HL-60 (cell line): ENCODE measurements at places on chromosomes 11 and 22.

- DNase-seq, result no peak
Measured at GRCh38 chr22:32707971-32708370, 93.5 kb upstream of the TIMP3 start.

GRCh38 chr11:33687733-33688479 is 12.7 kb downstream of the C11orf91 start:
- DNase-seq, result peak; percentile 37

DNA sequence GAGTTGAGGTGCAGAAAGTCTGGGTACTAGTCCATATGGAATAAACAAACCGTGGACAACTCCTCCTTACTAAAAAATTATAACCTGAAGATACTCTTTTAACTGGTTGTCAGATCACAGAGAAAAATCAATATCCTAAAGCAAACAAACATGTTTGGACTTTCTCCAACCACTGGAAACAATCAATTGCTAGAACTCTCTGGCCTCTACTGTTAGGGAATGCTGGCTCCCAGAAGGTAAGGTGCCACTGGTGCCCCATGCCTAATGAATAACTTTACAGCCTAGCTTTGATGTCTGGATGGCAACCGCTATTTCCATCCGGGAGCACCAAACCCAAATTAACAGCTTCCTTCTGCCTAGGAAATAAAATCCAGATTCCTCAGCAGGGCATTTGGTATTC is 74.5 kb downstream of the AMBRA1 start:
- no peak for DNase-seq

DNA sequence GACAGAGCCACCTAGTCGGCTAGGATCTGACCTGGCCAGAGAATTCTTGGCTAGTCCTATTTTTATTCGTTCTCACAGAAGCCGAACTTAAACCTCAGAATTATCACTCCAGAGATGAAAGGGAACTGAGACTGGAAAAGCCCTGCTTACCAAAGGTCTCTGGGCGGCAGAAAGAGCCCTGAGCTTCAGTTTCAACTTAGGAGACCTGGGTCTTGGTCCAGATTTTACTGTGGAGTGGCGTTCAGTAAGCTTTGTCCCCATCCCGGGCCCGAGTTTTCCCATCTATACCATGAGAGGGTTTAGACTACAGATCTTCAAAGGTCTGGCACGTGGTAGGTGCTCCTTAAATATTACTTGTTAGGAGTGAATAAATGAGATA is 516 bp downstream of the NEU3 start:
- peak; percentile 6 for DNase-seq

DNA sequence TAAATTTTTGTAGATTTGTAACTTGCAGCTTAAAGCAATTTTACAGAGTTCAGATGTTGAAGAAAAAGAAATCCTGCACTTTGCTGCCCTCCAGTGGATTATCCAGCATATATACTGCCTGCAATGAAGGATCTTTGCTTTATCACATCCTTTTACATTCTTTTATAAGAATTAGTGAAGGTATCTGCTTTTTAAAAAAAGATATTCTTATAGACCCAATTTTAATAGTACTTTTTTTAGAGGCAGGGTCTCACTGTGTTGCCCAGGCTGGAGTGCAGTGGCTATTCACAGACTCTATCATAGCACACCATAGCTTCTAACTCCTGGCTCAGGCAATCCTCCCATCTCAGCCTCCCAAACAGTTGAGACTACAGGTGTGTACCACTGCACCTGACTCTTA is 60.7 kb downstream of the TTC17 start:
- no peak for DNase-seq

- no peak for DNase-seq
Measured at GRCh38 chr11:84558085-84558905, 1068.8 kb downstream of the DLG2 start.

DNA sequence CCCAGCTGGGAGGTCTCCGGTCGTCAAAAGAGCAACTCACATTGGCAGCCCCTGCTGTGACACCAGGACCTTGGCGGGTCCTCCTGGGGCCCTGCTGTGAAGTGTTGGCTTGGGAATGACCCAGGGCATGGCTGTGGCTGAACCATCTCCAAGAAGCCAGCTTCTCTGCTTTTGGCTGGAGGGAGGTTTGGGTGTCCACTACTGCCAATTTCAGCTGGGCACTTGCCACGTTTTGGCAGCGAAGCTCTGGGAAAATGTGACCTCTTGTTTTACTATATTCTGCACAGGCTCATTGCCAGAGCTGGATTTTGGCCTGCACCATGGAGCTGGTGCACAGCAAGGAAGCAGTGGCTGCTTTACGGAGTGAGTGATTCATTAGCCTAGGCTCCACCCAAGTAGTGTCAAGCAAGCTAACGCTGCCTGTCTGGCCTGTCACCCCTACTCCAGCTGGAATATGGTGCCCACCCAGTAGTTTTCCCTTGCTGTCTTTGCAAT is 24.3 kb upstream of the SMCO4 start:
- DNase-seq, result no peak

DNA sequence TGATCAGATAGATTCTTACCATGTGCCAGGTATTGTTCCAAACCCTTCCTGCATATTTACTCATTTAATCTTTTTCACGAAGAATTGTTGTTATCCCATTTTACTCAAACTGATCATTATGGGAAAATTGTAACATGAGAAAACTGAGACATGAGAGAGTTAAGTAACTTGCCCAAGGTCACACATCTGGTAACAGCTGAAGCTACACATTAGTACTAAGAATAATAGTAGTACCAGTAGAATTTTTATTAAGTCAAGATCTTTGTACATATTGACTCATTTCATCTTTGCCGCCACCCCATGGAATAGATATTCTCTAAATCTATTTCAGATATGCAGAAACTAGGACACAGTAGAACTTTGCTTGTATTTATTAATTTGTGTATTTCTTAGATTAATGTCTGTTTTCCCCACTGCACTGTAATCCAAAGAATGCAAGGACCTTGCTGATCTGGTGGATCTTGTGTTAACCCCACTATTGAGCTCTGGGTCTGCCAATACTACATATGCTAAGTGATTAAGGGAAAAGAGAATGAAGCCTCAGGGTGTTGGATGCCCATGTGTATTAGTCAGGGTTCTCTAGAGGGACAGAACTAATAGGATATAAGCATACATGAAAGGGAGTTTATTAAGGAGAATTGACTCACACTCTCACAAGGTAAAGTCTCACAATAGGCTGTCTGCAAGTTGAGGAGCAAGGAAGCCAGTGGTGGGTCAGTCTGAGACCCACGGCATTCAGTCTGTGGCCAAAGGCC is 72.8 kb downstream of the PARVA start:
- DNase-seq, result no peak

DNA sequence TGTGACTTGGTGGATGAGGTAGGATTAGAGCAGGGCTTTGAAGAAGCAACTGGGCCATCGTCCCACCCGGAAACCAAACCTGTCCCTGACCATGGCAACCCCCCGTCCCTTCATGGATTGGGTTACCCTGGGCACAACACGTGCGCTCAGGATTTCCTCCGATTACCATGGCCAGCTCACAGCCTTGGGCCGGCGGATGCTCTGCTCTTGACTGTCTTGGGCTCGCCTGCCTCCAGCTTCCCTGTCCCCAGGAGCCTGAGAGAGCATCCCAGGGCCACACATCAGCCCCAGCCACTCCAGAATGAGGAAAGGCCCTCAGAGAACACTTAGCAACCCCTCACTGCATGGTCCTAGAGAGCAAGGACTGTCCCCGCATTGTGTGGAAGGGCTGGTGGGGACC is 22.8 kb downstream of the MYO7A start:
- DNase-seq, result no peak

DNA sequence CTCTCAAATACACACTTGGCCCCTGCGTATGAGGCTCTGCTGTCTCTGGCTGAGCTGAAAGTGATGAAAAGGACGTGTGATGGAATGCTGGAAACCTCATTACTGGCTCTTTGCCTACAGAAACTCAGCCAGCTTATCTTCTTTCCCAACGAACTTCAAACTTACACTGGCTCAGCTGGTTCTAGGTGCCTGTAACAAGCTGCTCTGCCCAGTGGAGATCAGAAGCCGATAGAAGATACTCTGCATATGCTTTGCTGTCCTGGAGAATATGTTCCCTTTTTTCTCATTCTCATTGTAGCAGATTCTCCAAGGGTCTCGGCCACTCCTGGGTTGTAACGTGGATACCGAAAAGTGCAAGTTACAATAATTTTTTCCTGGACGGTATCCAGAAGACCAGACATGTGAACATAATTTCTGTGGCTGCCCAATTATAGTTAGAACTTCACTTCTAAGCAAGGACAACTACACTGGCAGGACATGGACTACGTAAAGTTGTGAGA is 405.3 kb upstream of the CCDC90B start:
- no peak for DNase-seq

GRCh38 chr11:95337175-95337957 is 106.4 kb upstream of the SESN3 start:
- no peak for DNase-seq

GRCh38 chr22:48098243-48098920 is 1335.9 kb downstream of the TBC1D22A start:
- peak; percentile 42 for DNase-seq

DNA sequence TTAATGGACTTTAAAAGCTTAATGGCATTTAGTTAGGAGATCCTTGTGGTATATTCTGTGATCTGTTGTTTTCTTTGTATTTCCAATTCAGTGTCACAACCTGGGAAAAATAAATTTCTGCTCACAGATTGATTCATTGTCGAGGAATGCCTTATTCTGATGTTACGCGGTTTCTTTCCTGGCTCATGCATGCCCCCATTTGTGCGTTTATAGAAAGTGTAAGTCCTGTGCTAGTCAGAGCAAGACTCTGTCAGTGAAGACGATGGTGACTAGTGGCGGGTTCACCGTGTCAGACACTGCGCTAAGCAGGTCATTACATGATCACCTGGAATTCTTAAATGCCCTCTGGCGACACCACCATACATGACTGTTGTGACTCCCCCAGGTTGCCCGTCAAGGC is 169.4 kb downstream of the TBC1D22A start:
- DNase-seq, result no peak

DNA sequence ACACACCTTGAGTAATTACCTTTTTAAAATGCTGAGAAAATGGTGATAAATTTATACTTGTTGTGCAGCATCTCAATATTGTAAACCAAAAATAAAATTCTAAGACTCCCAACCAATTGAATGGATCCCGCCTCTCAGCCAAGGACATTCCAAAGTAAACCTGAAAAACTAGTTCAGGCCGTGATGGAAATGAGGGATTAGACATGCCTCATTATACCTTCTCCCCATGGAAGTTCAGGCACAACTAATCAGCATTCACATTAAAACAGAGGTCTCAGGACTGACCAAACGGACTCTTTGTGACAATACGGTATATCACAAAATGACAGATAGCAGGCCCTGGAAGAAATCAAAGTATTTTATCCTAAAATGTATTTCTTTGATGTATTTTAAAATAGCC is 907.4 kb upstream of the RAG2 start:
- DNase-seq, result no peak

DNA sequence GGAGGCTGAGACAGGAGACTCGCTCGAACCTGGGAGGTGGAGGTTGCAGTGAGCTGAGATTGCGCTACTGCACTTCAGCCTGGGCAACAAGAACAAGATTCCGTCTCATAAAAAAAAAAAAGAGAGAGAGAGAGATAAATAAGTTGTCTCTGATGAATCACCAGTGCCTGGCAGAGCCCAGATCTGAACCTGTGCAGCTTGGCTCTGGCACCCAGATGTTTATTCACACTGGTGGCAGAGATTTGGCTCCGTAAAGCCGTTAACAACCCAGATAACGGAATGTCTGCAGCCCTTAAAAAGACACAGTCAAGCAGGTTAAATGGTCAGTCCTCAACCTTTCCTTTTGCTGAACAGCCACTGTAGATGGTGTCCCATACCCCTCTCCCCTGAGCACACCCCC is 33.5 kb upstream of the RTL6 start:
- DNase-seq, result no peak

- no peak for DNase-seq
Measured at GRCh38 chr11:130847517-130847916, 68.8 kb downstream of the SNX19 start.

GRCh38 chr11:13831696-13832095 is 130.8 kb upstream of the SPON1 start:
- no peak for DNase-seq

- DNase-seq, result no peak
Measured at GRCh38 chr11:13336246-13336878, 58.8 kb downstream of the BMAL1 start.

- no peak for DNase-seq
Measured at GRCh38 chr22:40552070-40552469, 84.4 kb downstream of the MRTFA start.

DNA sequence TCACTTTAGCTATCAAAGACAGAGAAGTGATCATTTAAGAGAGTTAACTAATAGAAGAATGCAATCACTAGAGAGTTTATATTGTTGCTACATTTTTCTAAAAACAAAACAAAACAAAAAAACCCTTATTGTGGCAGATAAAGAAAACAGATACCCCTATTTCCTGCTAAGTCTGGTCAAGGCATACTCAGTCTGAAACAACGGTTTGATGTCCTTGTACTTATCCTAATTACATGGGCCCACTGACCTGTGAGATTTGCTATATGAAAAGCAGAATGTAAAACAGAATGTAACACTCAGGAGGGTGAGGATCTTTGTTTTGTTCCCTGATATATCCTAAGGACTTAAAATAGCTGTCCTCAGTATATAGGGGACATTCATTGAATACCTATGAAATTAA is 24.6 kb downstream of the MAML2 start:
- no peak for DNase-seq

DNA sequence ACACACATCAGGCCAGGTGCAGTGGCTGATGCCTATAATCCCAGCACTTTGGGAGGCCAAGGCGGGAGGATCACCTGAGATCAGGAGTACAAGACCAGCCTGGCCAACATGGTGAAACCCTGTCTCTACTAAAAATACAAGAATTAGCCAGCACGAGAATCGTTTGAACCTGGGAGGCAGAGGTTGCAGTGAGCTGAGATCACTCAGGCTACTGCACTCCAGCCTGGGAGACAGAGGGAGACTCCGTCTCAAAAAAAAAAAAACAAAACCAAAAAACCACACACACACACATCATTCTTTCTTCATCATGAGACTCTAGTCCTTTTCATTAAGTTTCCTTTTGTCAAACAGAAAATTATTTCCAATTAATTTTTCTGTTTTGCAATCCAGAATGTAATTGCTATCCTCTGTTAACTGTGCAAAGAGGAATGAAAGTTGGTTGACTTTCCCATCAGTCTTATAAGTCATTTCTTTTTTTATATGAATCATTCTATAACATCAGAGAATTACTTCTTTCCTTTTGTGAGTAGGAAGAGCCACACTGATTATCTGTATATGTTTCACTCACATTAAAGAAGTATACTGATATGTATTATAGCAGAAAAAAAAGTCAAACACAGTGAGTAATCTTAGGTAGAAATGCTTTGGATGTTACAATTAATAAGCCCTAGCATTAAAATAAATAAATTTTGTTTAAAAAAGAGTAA is 52.2 kb downstream of the HORMAD2 start:
- no peak for DNase-seq

DNA sequence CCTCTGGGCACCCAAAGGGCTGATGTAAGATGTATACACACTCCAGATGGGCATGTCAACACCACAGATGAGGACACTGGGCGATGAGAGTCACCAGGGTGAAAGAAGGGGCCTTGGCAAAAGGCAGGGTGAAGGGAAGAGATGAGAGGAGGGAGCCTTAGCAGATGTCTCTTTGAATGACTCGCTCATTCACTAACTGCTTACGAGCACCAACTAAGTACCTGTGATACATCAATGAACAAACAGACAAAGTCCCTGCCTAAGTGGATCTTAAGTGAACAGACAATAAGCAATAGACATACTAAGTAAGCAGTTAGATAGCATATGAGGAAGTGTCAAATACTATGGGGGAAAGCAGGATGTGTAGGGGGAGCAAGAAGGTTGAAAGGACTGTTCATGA is 7.5 kb downstream of the ME3 start:
- no peak for DNase-seq

- DNase-seq, result no peak
Measured at GRCh38 chr11:68194675-68195294, 18.3 kb downstream of the KMT5B start.

GRCh38 chr11:103744496-103745153 is 291.8 kb upstream of the DDI1 start:
- no peak for DNase-seq
